DND-41 (cell line): ENCODE measurements at places on chromosomes 1 and 21.

DNA sequence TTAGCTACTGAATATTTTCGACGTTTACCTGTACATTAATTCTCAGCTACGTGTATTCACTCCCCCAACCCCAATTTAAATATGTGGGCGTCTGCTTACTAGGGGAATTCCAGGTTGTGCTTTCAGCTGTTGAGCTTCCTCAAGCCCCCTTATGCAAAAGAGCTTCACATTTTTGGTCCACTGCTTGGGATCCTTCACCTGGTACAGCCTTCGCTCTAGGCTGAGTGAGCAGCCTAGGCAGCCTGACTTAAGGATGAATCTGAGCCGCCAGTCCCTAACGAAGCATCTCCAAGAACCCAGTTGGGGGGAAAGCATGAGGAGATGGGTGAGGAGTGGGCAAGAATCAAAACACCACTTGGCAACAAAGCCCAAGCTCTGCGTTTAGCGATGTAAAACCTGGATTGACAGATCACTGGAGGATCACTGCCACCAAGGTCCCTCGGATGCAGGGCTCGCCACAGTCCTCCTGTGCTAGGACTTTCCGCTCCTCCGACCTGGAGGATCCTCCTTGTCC is 674 bp downstream of the BCL10 start:
- DNase-seq, result no peak

DNA sequence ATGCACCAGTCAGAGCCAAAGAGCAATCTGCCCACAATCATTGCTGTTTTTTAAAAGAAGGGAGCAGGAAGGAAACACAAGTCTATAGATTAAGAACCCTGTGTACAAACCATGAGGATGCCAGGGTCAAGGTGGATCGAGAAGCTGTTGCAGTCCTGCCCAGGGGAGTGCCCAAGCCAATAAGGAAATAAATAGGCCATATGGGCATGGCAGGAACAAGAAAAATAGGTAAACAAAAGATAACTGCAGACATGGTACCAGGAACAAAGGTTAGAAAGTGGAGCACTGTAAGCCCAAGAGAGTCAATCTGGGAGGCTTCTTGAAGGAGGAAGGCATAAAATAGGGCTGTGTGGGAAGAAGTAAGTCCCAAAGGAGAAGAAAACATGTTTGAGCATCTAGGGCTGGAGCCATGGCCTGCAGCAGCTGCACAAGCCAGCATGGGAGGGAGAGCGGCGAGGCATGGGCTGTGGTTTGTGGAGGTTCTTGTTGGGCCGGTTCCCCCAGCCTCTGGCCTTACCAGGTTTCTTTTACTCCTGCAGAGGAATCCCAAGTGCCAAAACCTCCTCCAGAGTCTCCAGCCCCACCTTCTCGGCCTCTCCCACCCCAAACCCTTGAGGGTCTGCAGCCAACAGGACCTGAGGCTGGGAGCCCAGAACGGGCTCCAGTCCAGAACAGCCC is 13.6 kb downstream of the INAVA start:
- DNase-seq, result no peak

DNA sequence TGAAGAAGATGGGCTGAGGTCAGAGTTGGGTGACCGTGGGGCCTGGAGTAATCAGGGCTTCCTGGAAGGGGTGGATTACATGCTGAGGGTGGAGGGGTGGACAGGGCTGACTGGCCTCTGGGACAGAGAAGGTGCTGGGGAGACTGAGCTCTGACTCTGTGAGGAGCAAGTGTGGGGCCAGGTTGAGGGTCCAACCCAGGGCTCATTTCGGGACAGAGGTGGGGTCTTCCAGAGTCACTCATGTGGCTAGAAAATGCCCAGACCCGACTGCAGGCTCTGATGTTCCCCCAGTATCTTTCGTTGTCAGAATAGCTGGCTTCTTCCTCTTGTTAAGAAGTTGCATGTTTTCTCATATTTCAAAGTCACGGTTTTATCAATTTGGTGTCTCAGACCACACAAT is 311.8 kb downstream of the PTPRU start:
- DNase-seq, result no peak

GRCh38 chr1:75074831-75075395 is 59.3 kb upstream of the LHX8 start:
- DNase-seq, result no peak

DNA sequence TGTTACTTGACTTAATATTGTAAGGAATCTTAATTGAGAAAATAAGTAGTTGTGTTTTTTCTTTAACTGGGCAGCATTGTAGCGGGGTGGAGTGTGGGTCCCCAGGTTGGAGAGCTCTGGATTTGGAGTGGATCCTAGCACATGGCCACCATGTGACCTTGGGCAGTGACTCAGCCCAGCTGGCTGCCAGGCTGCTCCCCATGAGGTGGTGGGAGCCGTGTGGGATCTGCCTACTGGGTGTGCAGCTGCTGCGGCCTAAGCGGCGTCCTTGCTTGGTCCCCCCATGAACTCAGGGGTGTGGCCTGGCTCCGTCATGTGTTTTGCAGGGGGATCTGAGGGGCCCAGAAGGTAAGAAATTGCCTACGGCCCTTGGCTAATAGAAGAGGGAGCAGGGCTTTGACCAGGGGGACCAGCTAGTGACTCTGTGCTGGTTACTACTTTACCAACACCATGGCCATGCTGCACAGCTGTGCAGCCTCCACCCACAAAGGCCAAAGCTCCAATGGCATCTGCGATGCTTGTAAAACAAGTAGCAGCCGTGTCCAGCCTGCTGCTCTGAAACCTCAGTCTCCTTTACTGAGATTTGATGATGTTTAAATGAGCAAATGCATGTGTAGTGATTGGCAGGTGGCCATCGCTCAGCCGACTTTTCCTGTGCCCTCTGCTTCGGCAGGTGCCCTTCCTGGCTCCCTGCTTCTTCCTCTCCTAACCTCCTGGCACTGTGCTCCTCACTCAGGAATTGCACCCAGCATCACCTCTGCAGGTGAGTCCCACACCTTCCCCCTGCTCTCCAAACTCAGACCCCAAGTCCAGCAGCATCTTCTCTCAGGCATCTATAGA is 68.3 kb downstream of the ADARB1 start:
- no peak for DNase-seq

GRCh38 chr1:171740356-171740863 is 1.5 kb downstream of the VAMP4 start:
- no peak for DNase-seq

- no peak for DNase-seq
Observed at GRCh38 chr1:184194236-184194635, 142.7 kb downstream of the TSEN15 start.

DNA sequence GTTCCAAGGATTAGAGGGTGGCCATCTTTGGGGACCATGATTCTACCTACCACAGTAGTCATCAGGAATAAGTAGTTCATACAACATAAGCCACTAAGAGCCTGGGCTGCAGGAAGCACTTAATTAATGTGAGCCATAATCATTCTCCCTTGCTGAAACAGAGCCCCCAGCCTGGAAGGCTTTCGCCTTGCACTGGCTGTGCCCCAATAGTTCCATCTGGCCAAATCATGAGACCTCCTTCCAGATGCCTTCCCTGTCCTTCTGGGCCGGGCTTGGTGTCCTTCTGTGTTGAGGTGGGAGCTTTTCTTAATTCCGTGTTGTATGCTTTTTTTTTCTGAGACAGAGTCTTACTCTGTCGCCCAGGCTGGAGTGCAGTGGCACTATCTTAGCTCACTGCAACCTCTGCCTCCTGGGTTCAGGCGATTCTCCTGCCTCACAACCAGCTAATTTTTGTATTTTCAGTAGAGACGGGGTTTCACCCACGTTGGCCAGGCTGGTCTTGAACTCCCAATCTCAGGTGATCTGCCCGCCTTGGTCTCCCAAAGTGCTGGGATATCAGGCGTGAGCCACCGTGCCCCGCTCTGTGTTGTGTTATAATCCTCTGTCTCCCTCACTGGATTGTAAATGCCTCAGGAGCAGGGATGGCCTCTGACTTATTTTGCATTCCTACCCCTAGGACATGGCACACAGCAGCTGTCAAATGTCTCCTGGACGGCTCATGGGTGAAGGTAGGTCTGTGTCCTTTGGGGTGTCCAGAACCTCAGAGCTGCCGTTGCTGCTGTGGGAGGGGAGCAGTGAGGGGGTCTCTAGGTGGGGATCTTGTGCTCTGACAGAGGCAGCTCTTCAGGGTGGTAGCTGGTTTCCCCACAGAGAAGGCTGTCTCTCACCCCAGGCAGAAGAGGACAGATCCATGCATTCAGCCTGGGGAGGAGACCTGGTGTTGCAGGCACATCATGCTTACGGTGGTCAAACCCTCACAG is 10.1 kb downstream of the GNG4 start:
- no peak for DNase-seq

- peak; percentile 16 for DNase-seq
Observed at GRCh38 chr1:3695326-3696217, 43.3 kb downstream of the TP73 start.

- no peak for DNase-seq
Observed at GRCh38 chr1:64909031-64909430, 57.3 kb downstream of the JAK1 start.

DNA sequence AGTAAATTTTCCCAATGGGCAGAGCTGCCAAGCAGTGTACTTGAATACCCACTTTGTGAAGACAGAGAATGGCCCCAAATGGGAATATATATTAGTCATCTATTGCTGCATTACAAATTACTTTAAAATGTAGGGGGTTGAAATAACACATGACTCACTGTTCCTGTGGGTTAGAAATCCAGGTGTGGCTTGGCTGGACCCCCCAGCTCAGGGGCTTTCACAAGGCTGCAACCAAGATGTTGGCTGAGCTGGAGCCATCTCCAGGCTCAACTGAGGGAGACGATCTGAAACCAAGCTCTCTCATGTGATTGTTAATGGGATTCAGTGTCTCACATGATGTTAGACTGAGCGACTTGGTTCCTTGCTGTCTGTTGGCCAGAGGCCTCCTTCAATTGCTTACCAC is 33.4 kb upstream of the ARHGAP29 start:
- no peak for DNase-seq

DNA sequence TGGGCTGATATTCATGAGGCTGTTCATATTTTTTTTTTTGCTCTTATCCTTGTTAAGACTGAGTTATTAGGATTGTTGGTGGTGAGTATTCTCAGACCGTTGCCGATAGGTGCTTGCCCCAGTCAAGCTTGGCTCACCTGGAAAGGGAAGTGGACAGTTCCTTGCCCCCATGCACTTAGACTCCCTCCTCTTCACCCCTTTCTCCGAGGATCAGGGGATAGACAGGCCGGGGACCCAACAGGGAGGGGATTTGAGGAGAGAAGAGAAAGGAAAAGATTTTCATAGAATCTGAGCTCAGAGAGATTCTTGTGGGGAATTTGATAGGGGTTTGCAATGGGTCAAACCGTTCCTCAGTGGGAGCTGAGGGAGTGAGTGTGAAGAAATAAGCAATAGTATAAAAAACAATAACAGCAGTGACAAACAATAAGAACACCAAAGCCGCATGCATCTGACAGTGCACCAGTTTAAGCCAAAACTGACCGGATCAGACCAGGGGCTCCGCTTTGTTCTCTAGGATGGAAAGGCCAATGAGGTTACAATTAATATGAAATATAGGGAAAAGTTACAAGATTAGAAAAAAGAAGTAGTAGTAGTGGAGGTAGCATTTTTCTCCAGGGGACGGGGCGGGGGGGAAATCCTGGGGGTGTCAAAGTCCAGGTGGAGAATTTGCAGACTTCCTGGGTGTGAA is 8.9 kb downstream of the PAX7 start:
- no peak for DNase-seq

DNA sequence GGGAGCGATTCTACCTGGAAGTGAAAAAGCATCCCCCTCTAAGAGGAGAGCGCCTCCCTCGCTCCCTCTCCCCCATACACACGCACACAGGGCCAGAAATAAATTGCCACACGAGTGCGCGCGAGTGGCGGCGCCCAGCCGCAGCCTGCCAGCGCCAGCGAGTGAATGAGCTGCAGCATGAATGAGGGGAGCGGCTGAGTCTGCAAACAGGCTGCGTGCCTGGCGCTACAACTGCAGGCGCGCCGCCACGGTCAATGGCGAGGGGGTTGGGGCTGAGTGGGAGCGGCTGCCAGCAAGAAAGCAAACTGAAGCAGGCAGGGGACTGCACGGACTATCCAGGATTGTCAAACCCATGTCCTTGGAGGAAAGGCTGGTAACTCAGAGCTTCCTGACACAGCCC is 2.2 kb downstream of the CAMK1G start:
- DNase-seq, result no peak

DNA sequence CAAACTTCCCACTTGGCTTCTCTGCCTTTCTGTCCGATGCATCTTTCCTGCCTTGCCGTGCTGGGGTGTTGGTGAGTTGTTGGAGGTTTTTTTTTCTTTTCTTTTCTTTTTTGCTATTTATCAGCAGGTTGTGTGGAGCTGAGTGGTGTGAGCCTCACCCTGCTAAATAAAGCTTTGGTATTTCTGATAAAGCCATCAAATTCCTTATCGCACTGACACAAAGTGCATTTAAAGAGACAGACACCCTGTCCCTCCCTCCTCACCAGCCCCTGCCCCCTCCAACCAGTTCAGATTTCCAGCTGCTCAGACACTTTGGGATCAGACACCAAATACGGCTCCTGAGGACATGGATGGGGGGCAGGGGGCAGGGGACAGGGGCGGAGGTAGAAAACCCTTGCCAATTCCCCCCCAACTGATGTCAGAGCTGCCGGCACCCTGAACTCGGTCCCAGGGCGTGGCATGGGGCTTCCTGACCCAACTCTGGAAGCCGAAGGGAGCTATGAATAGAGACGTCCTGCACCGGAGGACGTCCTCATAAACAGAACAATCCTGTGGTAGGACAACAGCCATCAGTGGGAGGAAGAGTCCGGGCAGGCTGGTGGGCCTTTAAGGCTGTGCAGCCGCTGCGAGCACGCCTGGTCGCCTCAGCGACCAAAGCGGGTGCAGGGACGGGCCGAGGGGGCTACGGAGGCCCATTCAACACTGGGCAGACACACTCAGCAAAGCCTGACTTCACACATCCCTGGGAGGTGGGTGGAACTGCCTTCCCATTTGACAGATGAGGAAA is 79.0 kb downstream of the CASZ1 start:
- DNase-seq, result no peak

GRCh38 chr1:218536296-218536986 is 191.3 kb downstream of the TGFB2 start:
- no peak for DNase-seq

- peak; percentile 37 for DNase-seq
Observed at GRCh38 chr1:245180496-245181157, 25.8 kb downstream of the KIF26B start.

DNA sequence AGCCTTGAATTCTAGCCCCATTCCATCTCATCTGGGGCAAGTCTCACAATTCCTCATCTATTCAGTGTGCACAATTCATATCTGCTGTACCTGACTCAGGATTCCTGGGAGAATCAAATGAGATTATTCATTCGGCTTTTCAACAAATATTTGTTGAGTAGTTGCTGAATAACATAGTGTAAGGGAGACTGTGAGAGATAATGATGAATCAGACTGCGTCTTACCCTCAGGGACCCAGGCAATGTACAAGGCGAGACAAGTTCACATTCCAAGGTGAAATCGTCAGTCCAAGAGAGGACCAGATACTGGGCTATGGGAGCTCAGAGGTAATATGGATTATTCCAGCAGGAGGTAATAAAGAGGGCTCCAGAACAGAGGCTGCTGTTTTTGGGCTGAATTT is 67.8 kb upstream of the SMYD2 start:
- no peak for DNase-seq

- no peak for DNase-seq
Observed at GRCh38 chr21:33197496-33197895, 32.2 kb upstream of the IFNAR2 start.

GRCh38 chr1:106613861-106614260 is 442.6 kb upstream of the PRMT6 start:
- no peak for DNase-seq
